ENCODE measurements at places on chromosomes 11 and 22.
A peak's percentile ranks its signal among the peaks of the same experiment; 100 is the strongest.

DNA sequence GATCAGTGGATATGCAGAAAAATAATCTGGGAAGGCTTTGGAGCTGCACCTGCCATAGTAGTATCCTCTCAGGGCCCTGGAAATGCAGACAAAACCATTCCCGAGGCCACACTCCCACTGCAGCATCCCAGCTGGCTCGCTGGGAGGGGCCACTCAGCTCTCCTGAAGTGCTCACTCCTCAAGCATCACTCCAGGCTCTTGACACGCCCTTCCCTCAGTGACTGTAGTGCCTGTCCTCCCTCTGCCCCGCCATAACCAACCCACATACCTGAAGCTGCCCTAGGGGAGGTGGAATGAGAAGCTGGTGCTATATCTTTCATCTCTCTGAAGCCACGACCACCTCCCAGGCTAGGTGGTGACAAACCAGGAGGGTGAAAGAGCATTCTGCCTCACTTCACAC, 4.8 kb downstream of the DSCAML1 start:
- DNase-seq = no peak

GRCh38 chr11:76910620-76911414, 50.1 kb downstream of the ACER3 start:
- no peak for DNase-seq

- peak; percentile 16 for DNase-seq
These were observed 536.6 kb downstream of the SOX6 start for GRCh38 chr11:15819679-15820286.

DNA sequence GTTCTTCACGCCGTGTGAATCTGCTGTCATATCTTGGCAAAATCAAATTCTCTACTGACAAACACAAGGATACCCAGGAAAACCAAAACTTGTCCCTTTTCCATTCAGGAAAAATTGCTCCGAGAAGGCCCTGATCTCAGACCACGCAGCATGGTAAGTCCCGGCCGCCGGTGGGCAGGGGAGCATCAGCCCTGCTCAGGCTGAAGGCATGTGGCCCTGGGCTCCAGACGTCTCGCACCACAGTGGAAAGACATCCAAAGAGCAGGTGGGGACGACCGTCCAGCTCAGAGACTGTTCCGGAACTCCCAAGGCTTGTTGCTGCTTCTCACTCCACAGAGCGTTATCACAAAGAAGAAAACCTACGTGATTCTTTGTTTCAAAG, 29.8 kb downstream of the TOLLIP start:
- DNase-seq = no peak

All from CD4-positive, alpha-beta T cell treated with Interleukin-1 beta for 1 hour (primary cell).